ENCODE measurements at places on chromosomes 13 and 19.

DNA sequence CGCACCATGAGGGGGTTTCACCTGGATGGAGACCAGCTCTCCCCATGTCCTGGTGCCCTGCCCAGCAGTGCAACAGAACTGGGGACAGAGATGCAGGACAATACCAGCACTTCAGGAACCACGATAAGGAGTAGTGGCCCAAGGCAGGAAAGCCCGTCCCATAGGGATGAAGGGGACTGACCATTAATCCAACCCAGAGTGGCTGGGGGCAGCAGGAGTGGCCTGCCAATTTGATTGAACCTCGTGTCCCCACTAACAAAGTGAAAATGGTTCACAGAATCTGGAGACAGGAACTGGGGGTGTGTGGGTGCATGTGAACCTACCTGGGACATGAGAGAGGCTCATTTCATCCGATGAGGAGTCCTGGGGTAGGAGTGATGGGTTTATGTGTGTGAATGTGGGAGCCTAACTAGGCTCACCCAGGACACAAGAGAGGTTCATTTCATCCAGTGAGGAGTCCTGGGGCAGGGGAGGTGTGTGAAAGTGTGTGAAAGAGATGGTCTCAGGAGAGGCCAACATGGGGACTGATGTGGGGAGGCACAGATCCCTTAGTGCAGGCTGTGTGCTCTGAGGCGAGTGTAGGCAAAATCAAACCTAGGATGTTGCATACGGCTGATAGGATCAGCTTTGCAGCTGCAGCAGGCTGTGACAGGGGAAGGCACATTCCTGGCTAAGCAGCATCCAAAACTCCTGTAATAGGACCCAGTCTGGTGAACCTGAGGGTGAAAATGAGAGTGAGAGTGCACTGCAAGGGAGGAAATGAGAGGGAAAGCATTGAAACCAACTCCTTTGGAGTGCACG is 98.2 kb downstream of the ZNF429 start:
- peak overlapping the region; percentile 74 for H3K4me3 ChIP-seq
- no peaks in the 10 kb centered on the region for H3K36me3 ChIP-seq
- peak overlapping the region; percentile 79 for H3K27ac ChIP-seq
- H3K27me3 ChIP-seq: no peaks in the 10 kb centered on the region

DNA sequence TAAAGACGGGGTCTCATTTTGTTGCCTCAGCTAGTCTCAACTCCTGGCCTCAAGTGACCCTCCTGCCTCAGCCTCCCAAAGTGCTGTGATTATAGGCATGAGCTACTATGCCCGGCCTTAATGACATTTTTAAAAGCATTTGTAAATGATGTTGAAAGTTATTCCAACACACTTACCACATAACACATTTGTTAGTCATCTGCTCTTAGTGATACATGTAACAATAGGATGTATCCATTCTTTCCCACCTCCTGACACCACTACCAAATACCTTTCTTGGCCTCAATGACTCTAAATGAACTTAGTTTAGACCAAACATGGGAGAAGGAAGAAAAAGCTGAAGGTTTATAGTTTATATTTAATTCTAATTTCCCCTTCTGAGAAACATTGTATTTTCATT is 59.8 kb upstream of the MEDAG start:
- H3K36me3 ChIP-seq: no peaks in the 10 kb centered on the region
- no peak overlapping the region for H3K27ac ChIP-seq
- DNase-seq: no peak
- no peak overlapping the region for H3K4me3 ChIP-seq
- H3K4me1 ChIP-seq: peaks cover 9% of the 10 kb centered on the region

- peaks cover 4% of the 10 kb centered on the region for H3K4me1 ChIP-seq
- DNase-seq: no peak
- peaks cover 24% of the 10 kb centered on the region for H3K27me3 ChIP-seq
- H3K4me3 ChIP-seq: peak overlapping the region; percentile 85
These were observed 1.0 kb downstream of the DIRAS1 start for GRCh38 chr19:2719920-2720776.

- H3K36me3 ChIP-seq: no peaks in the 10 kb centered on the region
- no peak overlapping the region for H3K27ac ChIP-seq
- peaks cover 10% of the 10 kb centered on the region for H3K27me3 ChIP-seq
- DNase-seq: no peak
- H3K4me3 ChIP-seq: peak overlapping the region; percentile 81
- peaks cover 16% of the 10 kb centered on the region for H3K4me1 ChIP-seq
These were observed 18.7 kb downstream of the GADD45B start for GRCh38 chr19:2494447-2495129.

DNA sequence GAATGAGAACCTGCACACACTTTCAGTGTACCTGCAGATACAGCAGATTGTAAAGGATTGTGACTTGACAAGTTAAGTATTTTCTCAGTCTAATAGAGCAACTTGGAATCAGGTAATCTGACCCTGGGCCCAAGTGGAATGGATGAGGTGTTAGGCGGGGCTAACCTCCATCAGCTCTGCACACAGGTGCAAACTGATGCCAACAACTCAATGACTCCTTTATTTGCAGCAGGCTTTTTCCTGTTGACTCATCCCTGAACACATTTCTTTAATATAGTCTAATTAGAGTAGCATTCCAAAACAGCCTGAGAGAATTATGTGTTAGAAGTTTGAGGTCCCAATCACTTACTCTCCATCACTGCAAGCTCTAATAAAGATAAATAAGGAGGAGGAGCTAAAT is 48.8 kb downstream of the TPT1 start:
- DNase-seq: peak; percentile 7
- H3K27ac ChIP-seq: no peak overlapping the region
- H3K4me3 ChIP-seq: no peak overlapping the region
- no peaks in the 10 kb centered on the region for H3K4me1 ChIP-seq
- H3K27me3 ChIP-seq: no peaks in the 10 kb centered on the region

DNA sequence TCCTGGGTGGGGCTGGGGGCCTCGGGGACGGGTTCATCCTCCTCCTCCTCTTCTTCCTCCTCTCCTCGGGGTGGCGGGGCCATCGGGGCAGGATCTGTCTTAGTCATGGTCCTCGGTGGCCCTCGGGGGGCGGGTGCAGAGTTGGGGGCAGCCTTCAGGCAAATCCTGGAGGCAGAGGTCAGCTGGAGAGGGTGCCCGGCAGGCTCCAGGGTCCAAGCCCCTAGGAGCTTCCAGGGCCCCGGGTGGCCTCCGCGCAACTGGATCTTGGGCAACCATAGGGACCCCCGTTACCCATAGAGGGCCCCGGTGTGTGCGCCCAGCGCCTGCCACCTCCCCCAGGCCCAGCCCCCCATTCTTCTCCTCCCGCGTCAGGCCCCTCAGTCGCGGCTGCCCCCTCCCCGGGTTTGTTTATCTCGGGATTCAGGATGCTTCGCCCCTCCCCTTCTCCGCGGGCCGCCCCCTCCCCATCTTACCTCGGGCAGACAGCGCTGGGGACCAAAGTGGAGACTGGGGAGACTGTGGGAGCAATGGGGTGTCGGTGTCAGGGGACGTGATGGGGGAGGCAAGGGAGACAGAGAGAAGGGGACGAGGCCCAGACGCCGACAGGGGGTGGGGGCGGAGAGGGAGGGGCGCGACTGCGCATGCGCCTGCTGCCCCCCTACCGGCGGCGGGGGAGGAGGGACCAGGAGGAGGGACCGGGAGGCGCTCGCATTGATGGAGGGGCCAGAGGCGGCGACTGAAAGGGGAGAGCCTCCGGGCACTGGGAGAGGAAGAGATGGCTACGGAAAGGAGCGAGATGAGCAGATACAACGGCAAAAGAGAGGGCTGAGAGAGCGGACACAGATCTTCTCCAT is at the start of gene CLIP3:
TSS of gene CLIP3 (minus strand) at position 623 of the 854 bp plus-strand sequence. CDS start at position 107, 516 bp downstream.
- H3K4me3 ChIP-seq: peak within 1 kb of the TSS; percentile 86
- no peaks in the 10 kb centered on the region for H3K27me3 ChIP-seq
- no peaks in the 10 kb centered on the region for H3K36me3 ChIP-seq
- H3K4me1 ChIP-seq: peaks cover 10% of the 10 kb centered on the region

- no peak for DNase-seq
- H3K4me3 ChIP-seq: peak overlapping the region; percentile 52
- H3K27me3 ChIP-seq: peaks cover 78% of the 10 kb centered on the region
- peak overlapping the region; percentile 2 for H3K27ac ChIP-seq
These were observed 2.9 kb downstream of the KLK1 start for GRCh38 chr19:50820549-50821247.

DNA sequence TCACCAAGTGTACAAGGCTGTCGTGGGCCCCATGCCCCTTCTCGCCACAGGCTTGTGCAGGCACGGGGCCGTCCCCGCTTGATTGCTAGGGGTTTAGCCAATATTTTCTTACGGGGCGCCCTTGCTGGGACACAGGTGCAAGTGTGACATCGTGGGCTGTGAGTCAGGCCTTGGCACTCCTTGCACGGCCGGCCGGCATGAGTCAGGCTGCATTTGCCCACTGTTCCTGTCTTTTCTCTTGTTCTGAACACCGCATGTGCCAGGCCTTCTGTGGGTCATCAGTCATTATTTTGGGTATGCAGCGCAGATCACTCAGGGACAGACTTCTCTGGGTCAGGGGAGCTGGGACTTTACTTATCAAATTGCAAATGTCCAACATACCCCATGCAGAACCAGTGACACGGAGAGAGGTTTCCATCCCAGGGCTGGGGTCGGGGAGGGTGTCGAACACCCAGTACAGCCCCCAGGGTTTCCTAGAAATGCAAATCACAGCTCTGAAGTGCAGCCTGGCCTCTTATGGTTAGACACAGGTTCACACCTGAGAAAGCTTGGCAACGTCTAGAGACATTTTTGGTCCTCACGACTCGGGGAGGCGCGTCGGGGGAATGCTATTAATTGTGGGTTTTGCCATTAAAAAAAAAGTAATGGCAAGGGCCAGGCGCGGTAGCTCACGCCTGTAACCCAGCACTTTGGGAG is 22.5 kb upstream of the KLF2 start:
- H3K4me1 ChIP-seq: no peaks in the 10 kb centered on the region
- no peaks in the 10 kb centered on the region for H3K27me3 ChIP-seq
- no peak overlapping the region for H3K4me3 ChIP-seq

DNA sequence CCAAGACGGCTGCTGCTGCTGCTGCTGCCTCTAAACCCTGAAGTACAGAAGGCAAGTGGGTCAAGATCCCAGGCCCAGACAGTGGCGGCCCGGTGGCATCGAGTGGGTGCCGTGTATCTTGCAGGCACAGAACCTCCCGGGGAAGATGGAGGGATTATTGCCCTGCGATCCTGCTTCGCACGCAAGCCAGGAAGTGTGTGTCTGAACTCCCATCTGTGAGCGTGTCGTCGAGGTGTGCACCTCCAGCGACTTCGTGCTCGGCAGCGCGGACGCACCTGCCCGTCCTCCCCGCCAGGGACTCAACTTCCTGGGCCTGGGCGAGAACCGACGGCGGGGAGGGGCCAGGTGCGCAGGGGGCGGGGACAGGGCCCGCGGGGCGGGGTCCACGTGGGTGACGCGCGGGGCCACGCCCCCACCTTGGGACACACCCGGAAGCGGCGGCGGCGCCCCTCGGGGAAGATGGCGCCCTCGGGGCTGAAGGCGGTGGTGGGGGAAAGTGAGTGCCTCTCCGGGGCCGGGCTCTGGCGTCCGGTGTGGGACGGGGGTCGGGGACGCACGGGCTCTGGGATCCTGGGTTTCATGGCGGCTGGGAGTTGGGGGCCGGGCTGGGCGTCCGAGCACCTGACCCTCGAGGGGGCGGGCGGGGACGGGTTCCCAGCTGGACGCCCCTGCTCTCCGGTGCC is at the start of gene STXBP2:
TSS of gene STXBP2 (plus strand) at position 420 of the 683 bp plus-strand sequence. CDS start at position 460, 40 bp downstream.
- H3K27ac ChIP-seq: peak within 1 kb of the TSS; percentile 43
- no peaks in the 10 kb centered on the region for H3K4me1 ChIP-seq
- H3K4me3 ChIP-seq: peak within 1 kb of the TSS; percentile 77

Data from type B pancreatic cell (in vitro differentiated cells).